GM12878 (cell line): ENCODE measurements at places on chromosomes 4 and X. TPM values are rescaled to one million over a fixed set of nuclear protein-coding genes. Genes with fewer than 3 reads are reported as not detected.

DNA sequence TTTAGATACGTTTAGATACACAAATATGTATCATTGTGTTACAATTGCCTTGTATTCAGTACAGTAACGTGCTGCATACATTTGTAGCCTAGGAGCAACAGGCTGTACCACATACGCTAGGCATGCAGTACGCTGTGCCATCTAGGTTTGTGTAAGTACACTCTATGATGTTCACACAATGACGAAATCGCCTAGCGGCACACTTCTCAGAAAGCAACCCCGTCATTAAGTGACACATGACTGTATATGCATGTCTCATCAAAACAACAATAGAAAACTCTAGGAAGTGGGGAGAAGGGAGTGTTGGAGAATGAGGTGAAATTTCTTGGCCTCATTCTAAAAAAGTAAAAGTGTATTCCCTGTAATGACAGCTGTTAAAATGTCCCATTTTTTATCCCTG, 32.7 kb downstream of the CCDC149 start:
- DNase-seq, result no peak

DNA sequence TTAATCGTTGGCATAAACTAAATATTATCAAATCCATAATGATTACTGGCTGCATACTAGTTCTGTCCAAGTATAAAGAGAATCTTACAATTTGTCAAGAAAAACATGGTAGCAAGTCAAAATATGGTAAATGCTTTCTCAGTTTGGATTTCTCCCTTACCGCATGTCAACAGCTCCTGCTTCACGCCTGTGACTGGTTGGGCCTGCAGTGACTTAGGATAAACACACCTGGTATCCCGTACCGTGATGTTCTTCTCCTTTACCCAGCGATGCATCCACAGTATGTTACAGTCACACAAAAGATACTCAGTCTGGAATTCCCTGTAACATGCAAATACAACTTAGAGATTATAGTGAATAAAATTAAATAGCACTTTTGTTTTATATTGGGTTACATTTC, 71.1 kb downstream of the ADGRA3 start:
- DNase-seq, result no peak

DNA sequence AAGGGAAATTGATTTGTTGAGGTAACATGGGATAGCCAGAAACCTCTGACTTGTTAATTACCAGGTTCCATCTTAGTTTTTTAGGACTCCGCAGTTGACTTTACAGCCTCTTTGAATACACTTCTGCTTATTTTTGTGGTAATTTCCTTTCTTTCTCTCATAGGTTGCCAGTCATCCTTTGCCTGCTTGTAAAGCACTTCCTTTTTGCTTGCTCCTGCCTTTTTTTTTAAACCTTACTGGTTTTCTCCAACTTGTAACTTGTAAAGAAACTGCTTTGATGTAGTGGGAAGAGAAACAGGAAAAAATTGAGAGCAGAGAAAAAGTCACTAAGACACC, 2.6 kb downstream of the PGK1 start:
- no peak for DNase-seq

- DNase-seq, result no peak
These were observed 190.7 kb upstream of the BMP3 start for GRCh38 chr4:80839792-80840191.

DNA sequence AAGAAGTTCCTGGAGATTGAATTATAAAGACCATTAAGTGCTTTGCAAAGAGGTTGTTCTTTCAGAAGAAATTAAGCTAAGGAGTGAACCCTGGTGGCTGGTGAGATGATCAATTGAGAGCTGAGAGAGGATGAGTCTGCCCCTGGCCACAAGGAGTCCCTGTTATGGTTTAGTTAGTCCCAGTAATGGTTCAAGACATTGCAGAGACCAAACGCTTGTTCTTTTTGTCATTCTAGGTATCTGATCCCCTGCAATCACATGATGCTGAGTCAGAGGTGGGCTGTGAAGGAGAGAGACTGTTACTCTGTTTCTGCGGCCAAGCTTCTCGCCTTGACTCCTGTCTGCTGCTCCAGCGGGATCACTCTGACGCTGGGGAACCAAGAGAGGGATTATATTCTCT, 114.5 kb downstream of the GATB start:
- no peak for DNase-seq

SMIM43 gene
- polyA plus RNA-seq, result 0.14 TPM in 1 of 2 replicates, not detected in the other

ZCCHC18 gene
- polyA plus RNA-seq, result 2.1 and 2.2 TPM in 2 replicates

ARMCX4 gene
- polyA plus RNA-seq, result 0.92 and 1.6 TPM in 2 replicates

TRAM1L1 gene
- polyA plus RNA-seq, result not detected in 2 replicates

ZNF141 gene
- polyA plus RNA-seq, result 10.8 and 11.1 TPM in 2 replicates

SPATA4 gene
- polyA plus RNA-seq, result not detected in 2 replicates
